ENCODE measurements at places on chromosomes 7 and 10.

DNA sequence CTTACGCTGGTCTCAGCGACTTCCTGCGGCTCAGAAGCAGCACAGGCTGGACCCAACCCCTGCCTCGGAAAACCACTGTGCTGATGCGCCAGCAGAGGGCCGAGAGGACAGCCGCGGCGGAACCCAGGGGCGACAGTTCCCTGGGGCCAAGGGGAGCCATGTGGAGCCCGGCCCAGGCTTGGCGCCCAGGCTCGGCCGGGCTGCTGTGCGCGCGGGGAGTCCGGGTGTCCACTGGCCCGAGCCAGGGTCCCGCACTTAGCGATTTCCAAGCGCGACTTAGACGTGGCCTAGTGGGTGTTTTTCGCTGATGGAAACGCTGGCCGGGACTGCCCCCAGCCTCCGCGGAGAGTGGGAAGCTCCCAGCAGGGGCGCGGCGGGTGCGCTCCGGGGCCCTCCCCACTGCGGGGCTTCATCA is 18.6 kb upstream of the ZNF32 start:
- DNase-seq, result no peak

DNA sequence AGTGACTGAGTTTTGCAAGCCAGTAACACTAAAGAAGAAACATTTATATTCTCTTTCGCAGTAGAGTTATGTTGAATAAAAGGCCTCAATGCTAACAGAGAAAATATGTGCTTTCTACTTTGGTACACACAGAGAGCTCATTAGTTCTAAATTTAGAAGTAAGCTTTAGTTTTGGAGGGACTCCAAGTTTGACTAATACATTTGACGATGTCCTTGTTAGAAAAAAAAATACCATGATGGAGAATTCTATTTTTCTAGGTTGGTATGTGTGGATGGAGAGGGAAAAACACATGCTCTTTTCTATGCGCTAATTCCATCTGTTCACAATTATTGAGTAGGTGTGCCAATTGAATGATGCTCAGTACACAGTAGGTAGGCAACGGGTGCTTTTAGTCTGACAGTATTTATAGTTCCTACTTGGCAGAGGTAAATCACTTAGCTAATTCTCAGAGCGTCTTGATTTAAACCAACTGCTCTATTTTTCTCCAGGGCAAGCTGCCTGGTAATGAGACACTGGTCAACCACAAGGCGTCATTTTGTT is 327.2 kb upstream of the AKR1E2 start:
- no peak for DNase-seq

- DNase-seq, result no peak
These were observed 43.1 kb upstream of the ADRB1 start for GRCh38 chr10:114000457-114001010.

GRCh38 chr10:72981028-72981881 is 26.6 kb upstream of the PLA2G12B start:
- DNase-seq, result no peak

- no peak for DNase-seq
These were observed 1.9 kb downstream of the SKIDA1 start for GRCh38 chr10:21523557-21524008.
